HFFc6 (cell line): ENCODE measurements at places on chromosomes 13 and 19. TPM values are rescaled to one million over a fixed set of nuclear protein-coding genes. Genes with fewer than 3 reads are reported as not detected.

The ZNF471 gene
- 2.2 to 3.1 TPM (median 2.9 TPM) in 3 replicates for total RNA-seq

The WDR87 gene
- not detected in 3 replicates for total RNA-seq

The FCER2 gene
- total RNA-seq, result not detected in 3 replicates

DNA sequence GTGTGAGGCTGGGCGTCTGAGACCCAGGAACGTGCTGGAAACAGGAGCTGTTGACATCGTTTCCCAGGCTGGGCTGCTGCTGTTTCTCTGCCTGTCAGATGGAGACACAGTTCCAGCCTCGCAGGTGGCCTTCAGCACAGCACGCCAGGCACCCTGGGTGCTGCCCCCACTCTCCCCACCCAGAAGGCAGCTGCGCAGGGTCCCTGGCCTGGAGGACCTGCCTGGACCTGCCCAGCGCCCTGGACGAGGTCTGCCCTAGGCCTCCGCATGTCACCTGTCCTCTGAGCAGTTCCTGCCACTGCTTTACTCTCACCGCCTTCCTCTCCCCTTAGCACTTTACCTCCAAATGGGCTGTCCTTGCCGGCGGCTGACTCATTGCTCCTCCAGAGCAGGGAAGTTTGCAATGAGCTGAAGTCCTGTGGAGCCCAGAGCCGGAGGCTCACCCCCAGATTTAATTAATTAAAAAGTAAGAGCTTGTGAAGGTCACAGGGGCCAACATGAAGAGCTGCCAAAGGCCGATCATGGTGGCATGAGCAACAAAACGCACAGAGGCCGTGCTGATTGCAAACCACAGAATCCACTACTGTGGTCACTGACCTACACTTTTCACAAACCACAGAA, 32.2 kb downstream of the C13orf46 start:
- no peak for DNase-seq

DNA sequence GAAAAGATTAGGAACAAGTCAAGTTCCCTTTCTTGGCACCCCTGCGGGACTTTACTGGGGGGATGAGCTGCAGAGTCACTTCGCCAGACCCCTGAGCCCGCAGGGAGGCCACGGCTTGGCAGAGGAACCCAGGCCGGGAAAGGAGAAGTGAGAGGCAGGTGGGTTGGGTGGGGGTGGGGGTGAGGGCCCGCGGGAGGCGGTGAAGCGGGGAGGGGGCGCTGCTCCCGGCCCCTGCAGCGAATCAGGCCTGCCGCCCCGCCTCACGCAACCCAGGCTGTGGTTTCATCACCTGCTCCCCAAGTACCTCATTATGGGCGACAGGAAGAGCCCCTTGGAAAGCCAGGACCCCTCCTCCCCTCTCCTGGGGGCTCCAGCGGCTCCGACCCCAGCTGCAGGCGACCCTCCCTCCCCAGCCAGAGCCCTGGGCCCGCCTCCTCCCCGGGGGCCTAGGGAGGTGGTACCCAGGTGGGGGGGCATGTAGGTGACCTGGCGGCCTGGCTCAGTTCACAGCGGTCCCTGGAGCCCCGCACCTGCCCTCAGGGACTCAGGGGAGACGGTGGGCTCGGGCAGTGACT, 9.5 kb downstream of the MEF2B start:
- DNase-seq, result no peak

- no peak for DNase-seq
Observed at GRCh38 chr13:112721198-112722104, 31.6 kb downstream of the ATP11A start.

- no peak for DNase-seq
Observed at GRCh38 chr13:57673197-57673596, 41.7 kb downstream of the PCDH17 start.

- no peak for DNase-seq
Observed at GRCh38 chr13:48542581-48543341, 9.9 kb upstream of the RCBTB2 start.

DNA sequence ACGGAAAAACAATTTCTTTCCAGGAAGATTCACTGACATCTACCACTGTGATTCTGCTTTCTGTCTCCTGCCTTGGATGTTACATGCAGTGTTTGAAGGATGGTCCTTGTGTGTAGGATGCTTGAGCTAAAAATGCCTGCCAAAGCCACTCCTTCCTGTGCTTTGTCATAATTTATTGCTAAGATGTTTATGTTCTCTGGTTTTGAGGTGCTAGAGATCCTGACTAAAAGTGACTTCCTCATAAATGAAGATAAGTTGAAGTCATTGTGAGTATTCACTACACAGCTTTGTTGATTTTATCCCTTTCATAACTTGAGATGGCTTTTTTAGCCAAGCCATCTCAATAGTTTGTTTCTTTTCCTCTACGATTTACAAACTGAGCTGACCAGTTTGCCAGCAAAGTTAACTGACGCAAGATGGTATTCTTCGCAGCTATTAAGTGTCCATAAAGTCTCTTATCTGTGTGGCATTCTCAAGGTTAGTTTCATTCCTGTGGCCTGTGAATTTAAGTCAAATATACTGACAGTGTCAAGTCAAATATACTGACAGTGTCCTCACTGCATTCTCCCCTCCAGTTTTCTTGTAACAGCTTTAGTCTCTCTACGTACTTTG, 15.7 kb upstream of the FBXL3 start:
- no peak for DNase-seq

DNA sequence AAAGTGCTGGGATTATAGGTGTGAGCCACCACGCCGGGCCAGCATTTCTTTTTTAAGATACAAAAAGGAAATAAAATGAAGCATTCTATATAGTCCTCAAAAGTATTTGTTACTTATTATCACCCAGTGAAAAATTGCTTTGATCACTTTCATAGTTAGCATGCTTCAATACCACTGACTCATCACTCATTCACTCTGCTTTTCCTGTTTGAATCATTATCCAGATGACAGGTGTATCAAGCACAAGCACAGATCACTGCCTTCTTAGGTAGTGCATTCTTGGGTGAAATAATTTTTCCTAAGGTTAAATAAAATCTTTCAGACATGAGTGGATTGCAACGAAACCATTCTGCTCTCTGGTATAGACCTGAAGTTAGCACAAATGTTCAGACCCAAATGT, 35.8 kb upstream of the SPART start:
- DNase-seq, result no peak

- DNase-seq, result no peak
Observed at GRCh38 chr13:90015565-90016507, 1331.7 kb upstream of the MIR17HG start.

DNA sequence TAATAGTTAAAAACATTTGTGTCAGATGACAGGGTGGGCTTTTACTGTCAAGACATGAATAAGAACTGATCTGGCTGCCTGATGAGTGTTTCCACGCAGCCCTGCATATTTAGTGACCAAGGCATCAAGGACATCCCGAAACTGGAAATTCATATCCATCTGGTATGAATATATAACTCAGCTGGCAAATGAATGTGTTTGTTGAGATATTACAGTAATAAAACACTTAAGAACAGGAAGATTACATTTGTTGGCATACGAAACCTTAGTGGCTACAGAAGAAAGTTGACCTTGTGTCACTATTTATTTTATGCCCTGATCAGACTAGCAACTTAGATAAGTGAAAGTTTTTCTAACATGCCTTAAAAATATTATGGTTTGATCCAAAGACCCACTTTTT, 32.8 kb downstream of the RAP2A start:
- DNase-seq, result no peak

DNA sequence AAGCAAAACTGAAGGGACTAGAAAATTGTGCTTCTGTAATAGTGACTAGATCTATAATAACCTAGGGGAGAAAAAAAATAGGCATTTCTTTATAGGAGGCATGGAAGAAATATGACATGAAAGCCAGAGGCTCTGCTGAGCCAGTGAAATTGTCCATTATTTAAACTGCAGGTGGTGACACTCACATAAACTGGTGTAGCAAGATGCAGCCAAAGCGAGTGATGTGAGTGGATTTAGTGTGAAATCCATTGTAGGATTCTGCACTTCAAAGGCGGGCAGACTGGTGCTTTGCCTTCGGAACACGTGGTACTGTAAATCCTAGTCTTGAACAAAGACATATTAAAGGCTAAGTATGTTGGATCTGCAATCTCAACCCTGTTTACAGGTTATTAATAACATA, 361.9 kb downstream of the TBC1D4 start:
- DNase-seq, result no peak
